Lower lobe of right lung (tissue), 2 donors: ENCODE measurements at places on chromosomes 4 and X. TPM values are rescaled to one million over a fixed set of nuclear protein-coding genes. Genes with fewer than 3 reads are reported as not detected.

GRCh38 chrX:17638731-17639130 lies 98.6 kb upstream of the SCML1 start:
- no peaks in the 10 kb centered on the region for H3K27me3 ChIP-seq
- H3K4me3 ChIP-seq: no peak overlapping the region
- no peaks in the 10 kb centered on the region for H3K4me1 ChIP-seq
- H3K36me3 ChIP-seq: no peaks in the 10 kb centered on the region
- H3K27ac ChIP-seq: no peak overlapping the region

GRCh38 chr4:2816401-2816954 lies 23.6 kb downstream of the SH3BP2 start:
- DNase-seq: no peak
- peaks cover 73% of the 10 kb centered on the region for H3K4me1 ChIP-seq
- no peaks in the 10 kb centered on the region for H3K27me3 ChIP-seq
- no peak overlapping the region for H3K27ac ChIP-seq
- peaks cover 22% of the 10 kb centered on the region for H3K36me3 ChIP-seq

- no peak for DNase-seq
- no peaks in the 10 kb centered on the region for H3K4me1 ChIP-seq
- no peaks in the 10 kb centered on the region for H3K27me3 ChIP-seq
- no peaks in the 10 kb centered on the region for H3K36me3 ChIP-seq
- no peak overlapping the region for H3K4me3 ChIP-seq
Observed at GRCh38 chr4:180696460-180697092, 1546.6 kb upstream of the TENM3 start.

The MTMR8 gene
- total RNA-seq: 1.9 TPM
